Stimulated activated CD4-positive, alpha-beta T cell treated with anti-CD3 and anti-CD28 coated beads, Interleukin-2, amount 100 ng/mL, for 24 hours (primary cell): ENCODE measurements at places on chromosomes 6 and 20.

GRCh38 chr6:129552413-129552812 lies 157.6 kb downstream of the ARHGAP18 start:
- no peak for DNase-seq

- DNase-seq = no peak
Measured at GRCh38 chr6:4670290-4670689, 105.9 kb upstream of the CDYL start.

DNA sequence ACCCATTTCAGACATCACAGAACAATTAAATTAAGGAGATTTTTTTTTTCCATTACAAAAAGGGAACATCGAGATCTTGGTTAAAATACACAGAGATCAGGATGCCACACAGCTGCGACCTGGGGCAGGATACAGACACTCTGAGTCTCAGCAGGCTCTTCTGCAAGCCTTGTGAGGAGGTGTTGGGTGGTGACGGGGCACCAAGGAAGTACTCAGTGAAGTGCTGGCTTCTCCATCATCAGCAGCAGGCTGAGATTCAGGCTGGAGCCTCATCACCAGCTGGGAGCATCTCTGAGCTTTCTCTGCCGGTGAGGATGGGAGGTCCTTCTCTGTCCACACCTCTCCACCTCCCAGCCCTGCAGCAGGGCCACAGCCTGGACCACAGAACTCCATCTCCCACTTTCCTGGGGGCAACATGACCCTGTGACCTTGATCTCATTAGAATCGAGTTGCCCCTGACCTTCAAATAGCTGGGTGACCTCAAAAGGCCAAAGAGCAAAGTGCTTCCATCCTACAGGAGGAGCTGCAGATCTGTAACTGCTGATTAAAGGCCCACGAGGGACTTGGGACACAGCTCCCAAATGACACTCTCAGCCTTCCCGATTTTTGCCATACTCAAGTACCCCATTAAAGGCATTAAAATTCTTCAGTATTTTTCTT lies 16.0 kb downstream of the PMEPA1 start:
- DNase-seq = no peak

DNA sequence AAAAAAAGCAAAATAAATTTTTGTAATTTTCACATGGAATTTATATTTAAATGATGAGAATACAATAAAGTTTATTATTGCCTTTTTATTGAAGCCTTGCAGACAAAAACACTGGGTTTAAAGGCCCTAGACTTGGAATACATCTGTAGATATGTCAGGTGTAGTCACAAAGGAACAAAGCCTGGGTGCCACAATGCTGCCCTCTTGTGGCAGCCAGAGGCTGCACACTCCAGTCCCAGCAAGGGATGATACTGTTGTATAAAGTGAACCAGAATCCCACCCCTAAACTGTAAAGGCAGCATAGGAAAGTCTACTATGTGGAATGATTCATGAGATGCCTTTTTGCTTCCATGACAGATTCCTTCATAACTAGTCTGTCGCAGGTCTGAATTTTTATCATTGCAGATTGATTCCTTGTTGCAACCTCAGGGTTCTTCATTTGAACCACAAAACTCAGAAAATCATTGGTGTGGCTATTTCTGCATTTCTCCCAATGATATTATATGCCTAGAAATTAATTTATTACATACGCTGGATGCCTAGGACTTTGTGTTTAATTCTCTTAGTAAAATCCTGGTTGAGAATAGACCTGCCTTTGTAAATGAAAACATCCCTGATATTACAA lies 37.0 kb downstream of the MAK start:
- peak; percentile 63 for DNase-seq

GRCh38 chr6:67496191-67496590 lies 1138.9 kb upstream of the ADGRB3 start:
- no peak for DNase-seq

GRCh38 chr6:111957623-111958315 lies 84.5 kb upstream of the FYN start:
- DNase-seq = no peak

GRCh38 chr6:72855471-72855870 lies 233.6 kb downstream of the KCNQ5 start:
- no peak for DNase-seq

GRCh38 chr6:92777146-92777740 lies 642.1 kb downstream of the EPHA7 start:
- DNase-seq = no peak

DNA sequence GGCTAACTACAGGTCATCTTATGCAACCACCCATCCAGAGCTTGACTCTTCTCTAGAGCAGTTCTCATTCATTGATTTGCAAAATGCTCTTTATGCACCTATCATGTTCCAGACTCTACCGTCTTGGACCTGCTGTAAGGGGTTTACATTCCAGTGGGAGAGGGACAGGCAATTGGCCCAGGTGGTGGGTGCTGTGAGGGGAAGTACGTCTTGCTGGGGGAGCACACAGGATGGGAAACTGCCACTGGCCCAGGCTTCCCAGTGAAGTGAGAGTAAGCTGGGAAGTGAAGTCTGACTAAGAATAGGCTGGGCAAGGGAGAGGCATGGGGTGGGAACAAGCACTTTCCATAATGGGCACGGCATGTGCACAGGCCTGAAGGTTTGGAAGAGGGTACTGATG lies 13.8 kb downstream of the OLIG3 start:
- DNase-seq = no peak

- no peak for DNase-seq
Measured at GRCh38 chr6:119157506-119157815, 79.0 kb upstream of the FAM184A start.

- DNase-seq = no peak
Measured at GRCh38 chr20:62831361-62831788, 14.5 kb downstream of the COL9A3 start.

DNA sequence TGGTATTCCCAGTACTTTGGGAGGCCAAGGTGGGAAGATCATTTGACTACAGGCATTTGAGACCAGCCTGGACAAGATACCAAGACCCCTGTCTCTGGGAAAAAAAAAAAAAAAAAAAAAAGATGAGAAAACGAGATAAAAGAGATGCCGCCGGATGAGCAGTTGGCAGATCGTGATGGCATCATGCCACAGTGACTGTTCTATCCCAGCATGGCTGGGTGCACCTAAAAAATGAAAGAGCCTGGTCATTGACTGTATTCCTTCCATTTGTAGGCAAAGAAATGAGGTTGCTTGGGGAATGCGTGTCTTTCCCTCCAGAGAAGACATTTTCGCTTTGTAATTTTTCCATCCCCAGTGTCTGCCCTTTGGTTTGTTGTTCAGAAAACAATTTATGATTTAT lies 12.9 kb downstream of the AKAP12 start:
- DNase-seq = no peak

DNA sequence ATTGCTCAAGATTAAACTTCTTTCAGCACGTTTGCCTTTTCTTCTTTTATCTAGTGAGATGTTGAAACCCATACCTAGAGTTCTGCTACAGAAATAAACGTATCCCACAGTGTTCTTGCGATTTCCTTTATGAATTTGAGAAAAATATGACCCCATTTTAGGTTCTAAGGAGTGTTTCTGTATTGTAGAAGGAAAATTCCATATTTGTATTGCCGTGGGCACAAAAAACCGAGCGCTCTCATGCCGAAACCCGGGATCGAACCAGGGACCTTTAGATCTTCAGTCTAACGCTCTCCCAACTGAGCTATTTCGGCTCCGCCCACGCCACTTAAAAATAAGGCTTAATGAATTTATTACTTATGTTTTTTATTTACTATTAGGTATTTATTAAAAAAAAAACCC lies 23.7 kb downstream of the ZNF311 start:
- peak; percentile 87 for DNase-seq

DNA sequence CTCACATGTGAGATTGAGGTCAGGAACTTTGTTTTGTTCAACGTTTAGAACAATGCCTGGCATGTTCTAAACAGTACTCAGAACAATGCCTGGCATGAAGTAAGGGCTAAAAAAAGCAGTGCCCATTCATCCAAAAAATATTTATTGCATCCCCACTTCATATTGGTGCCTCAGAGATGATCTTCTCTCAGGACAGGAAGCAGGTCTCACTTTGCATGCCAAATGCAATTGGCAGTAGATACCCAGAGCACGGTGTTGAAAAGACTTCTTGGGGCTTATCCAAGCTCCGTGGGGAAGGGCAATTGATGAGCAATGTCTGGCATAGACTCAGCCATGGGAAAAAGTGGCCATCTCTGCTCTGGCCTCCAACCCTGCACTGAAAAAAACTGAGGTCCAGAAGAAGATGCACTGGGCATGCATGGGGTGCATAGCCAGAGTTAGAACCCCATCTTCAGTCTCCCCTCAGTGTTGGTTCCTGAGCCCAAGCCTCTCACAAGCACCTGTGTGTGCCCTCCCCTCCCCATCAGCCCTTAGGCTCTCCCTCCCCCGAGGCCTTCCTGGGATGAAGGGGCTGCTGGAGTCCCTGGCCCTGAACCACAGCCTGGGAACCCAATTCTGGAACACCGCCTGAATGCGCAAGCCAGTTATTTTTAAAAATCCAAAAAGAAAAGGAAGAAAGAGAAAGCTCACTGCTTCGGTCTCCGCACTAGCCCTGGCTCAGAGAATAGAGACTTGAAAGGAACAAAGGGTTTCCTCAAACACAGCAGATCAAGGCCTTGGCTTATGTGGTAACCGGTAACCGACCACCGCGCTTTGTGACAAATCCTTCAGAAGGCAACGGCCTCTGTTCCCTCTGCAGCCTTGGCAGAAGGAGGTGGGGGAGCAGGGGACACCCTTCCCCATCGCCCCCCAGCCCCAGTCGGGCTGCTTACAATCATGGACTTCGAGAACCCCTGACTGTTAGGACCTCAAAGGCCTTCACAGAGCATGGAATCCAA lies 78.5 kb upstream of the SIRPA start:
- DNase-seq = no peak

DNA sequence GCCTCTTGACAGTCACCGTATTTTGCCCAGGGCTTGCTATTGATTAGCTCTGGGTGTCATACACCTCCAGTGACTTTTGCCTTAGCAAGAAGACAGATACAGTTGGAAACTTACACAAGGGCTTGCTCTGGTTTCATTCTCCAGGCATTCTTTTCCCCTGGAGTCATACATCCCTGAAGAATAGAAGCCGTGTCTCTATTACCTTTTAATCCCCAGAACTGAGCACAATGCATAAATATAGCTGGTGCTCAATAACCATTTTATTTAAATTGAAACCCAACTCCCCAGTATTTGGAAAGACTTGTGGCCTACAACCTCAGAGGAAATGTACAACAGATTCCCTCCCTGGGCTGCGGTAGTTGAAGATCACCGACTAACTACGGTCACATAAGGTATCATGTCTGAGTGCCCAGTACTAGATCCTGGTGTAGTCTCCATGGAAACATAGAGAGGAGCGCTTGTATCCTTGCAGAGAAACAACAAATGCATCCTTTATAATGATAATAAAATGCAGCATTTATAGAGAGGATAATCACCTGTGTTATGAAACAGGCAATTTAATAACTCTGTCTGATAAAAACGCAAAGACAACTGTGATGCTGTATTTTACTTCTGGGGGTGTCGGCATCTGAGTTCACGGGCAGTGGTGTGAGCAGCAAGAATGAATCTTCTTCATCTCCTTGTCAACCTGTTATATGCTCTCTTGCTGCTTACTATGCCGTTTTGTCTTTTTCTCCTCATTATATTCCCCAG lies 401.2 kb upstream of the AGPAT4 start:
- DNase-seq = no peak
